ENCODE measurements at places on chromosomes 6 and 20.

- DNase-seq: no peak
Measured at GRCh38 chr6:55395871-55396270, 68.6 kb downstream of the GFRAL start.

DNA sequence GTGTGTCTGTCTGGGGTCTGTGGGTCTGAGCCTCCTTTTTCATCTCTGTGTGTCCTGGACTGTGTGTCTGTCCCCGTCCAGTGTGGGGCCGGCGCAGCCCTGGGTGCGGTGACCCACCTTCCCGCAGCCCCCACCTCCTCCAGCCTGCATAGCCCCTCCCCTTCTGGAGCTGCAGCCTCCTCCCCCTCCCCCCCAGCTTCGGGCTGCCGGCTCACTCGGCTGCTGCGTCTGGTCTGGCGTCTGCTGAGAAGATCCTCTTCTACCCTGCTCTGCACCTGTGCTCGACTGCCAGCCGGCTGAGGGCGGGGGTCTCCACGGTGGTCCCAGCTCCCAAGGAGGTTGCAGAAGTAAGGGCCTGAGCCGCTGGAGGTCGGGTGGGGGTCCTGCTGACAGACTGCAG is 7.6 kb upstream of the LKAAEAR1 start:
- no peak for DNase-seq

GRCh38 chr6:11732036-11732631 is 46.5 kb downstream of the ADTRP start:
- peak; percentile 32 for DNase-seq

DNA sequence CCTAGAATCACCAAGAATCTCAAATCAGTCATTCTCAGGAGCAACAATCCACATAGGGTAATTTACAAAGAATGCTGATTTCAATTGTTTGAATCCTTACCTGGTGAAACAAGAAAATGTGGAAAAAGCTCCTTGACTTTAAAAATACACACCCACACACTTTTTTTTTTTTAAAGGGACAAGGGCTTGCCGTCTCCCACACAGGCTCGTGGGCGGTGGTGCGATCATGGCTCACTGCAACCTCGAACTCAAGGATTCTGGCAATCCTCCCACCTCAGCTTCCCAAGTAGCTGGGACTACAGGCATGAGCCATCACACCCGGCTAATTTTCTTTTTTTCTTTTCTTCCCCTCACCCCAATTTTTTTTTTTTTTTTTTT is 30.7 kb downstream of the PARD6B start:
- no peak for DNase-seq

All from activated T-helper 9 cell treated with anti-CD3 and anti-CD28 coated beads, Interleukin-2, amount 50 U/mL, for 16 hours (primary cell).